Stimulated activated CD8-positive, alpha-beta memory T cell treated with anti-CD3 and anti-CD28 coated beads, Interleukin-7, amount 100 ng/mL, for 1 hour (primary cell): ENCODE measurements at places on chromosomes 2 and 18.

DNA sequence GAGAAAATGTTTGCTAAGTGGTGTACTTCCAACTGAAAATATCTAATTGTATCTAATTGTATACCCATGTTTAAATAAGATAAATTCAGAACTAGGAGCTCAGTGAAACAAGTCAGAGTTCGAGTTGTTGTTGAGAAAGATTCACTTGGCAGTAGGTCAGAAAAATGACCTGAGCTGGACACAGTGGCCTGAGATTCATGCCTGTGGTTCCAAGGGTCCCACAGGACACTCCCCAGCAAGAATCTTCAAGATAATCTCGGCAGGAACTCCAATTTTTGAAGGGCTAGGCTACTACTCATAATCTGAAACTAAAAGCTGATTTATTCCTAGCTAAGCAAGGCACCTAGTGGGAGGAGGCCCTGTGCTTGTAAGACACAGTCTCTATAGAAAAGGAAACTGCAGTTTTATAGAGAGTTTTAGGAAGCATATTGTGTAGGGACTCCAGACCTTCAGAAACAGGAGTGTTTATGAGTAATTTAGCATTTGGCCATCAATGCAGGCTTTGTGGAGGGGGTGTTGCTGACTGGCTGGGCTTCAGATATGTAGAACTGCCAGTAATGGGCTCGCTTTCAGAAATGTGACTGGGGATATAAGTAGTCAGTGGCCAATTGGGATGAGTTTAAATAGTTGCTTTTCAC, 43.2 kb downstream of the SP140 start:
- DNase-seq = no peak

GRCh38 chr2:705971-706511, 28.8 kb upstream of the TMEM18 start:
- DNase-seq = no peak

GRCh38 chr2:240786871-240787311, 33.1 kb downstream of the KIF1A start:
- DNase-seq = no peak

DNA sequence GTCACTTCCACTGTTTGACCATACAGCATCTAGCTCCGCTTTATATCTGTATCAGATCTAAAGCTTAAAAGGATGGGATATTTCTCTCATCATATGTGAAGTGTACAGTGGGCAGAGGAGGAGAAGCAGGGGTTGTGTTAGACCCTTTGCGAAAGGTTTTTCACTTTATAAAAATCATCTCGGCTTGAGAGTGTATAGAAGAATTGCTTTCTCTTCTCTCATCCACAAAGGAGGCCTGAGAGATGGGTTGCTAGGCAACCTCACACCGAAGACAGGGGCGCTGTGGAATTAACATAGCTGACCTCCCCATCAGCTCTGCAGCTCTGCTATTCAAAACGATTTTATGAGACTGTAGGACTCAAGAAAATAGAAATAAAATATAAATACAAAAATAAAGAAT, 70.2 kb upstream of the GALNT3 start:
- DNase-seq = no peak

DNA sequence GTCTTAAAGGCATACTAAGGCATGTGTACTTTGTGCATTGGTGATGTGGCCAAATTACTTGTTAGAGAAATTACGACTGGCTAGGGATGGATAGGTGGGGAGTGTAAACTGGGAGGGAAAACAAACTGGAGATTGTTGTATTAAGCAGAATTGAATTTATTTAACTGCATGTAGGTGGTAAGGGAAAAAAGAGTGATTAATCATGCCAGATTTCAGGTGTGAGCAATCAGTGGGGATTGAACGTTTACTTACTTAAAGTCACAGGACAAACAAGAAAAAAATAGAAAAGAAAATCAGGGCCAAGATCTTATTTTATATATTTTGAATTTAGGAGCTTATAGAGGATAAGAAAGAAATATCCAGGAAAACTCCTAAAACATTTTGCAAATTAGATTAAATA, 88.6 kb downstream of the GULP1 start:
- DNase-seq = no peak

DNA sequence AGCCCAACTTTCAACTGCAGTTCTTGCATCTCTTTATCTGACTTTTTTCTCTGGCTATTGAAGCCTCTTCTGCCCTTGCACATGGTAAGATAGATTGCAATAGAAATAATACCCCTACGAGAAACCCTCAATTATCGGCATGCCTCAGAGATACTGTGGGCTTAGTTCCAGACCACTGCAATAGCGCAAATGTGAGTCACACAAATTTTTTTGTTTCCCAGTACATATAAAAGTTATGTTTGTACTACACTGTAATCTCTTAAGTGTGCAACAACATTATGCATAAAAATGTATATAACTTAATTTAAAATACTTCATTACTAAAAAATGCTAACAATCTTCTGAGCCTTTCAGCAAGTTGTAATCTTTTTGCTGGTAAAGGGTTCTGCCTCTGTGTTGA, 124.7 kb downstream of the PDE1A start:
- DNase-seq = no peak

DNA sequence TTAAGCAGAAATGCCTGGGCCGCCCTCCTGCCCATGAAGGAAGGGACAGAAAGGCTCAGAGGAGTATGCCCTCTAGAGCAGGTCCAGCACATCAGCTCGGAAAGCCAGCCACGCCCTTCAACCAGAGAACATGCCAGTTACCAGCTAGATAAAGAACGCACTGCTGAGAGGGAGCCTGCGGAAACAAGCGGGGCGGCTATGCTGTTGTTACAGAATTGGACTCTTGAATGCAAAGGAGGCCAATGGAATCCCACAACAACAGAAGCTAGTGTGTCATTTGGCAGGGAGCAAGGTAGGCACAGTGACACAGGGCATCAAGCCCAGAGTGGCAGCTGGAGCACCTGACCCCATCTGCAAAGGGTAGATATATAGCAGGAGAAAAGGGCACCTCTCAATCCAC, 242.9 kb upstream of the ID2 start:
- no peak for DNase-seq

GRCh38 chr2:42944779-42945415, 152.5 kb upstream of the HAAO start:
- DNase-seq = no peak

GRCh38 chr2:201833781-201834180, 27.4 kb downstream of the CDK15 start:
- no peak for DNase-seq

GRCh38 chr18:3690764-3691066, 240.7 kb downstream of the TGIF1 start:
- DNase-seq = no peak

GRCh38 chr2:69693775-69694450, 48.0 kb upstream of the ANXA4 start:
- DNase-seq = no peak

GRCh38 chr2:232328516-232329460, 49.8 kb upstream of the ALPP start:
- no peak for DNase-seq

GRCh38 chr2:204250692-204251091, 294.6 kb upstream of the PARD3B start:
- no peak for DNase-seq

DNA sequence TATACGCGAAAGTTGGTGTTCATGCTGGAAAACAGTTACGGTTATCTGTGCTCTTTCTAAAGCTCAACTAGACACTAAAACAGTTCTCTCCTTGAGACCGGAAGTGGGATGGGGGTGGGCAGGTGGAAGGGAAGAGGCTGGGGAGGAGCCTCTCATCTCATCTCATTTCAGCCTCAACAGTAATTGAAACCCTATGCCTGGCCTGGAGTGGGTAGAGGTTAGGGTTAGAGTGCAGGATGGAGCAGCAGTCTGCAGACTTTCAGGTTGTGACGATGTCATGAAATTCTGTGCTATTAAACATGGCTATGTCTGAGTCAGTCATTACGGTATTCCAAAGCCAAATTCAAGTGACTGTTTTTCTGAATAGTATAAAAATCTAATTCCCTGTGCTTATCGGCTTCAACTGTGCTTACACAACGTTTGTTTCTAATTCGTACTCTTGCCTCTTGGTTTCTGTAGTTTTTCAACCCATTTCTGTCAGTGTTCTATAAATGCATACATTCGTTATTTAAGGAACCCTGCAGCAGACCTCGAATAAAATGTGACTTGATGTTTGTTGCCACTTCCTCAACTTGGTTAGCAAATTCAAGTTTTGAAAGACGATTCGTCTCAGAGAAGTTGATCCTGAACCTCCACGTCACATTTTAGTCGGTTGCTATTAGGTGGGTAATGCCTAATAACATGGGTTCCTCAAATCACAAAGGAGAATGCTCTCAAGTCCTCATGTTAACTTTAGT, 75.8 kb upstream of the TCF7L1 start:
- DNase-seq = no peak

GRCh38 chr18:25305584-25305983, 46.4 kb downstream of the ZNF521 start:
- DNase-seq = no peak

GRCh38 chr2:119387381-119388129, 20.8 kb downstream of the DBI start:
- DNase-seq = no peak

DNA sequence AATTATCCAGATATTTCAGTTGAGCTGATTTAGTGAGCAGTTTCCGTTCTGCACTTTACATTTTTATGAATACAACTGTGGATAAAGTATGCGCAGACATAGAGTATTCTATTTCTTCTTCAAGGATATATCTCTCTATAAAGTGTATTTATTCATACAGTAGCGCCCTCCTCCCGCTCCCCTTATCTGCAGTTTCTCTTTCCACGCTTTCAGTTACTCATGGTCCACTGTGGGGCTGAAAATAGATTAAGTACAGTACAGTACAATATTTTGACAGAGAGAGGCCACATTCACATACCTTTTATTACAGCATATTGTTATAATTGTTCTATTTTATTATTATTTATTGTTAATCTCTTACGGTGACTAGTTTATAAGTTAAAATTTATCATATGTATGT, 19.7 kb upstream of the FHL2 start:
- no peak for DNase-seq

DNA sequence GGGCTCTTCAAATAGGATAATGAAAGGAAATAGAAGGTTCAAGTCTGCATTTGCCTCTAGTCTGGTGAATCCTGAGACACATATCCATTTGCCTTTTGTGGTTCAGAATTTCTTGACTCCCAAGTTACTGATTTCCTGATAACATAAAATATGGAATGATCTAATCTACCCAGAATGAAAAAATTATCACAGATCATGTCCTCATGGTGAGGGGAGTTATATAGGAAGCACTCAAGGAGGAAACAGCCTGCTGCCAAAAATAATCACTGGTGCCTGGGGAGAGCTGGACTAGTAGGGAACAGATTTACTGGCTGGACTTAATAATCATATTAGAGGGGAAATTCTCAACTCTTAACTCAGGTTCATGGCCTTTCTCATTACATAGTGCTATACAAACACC, 95.5 kb upstream of the STK17B start:
- no peak for DNase-seq

DNA sequence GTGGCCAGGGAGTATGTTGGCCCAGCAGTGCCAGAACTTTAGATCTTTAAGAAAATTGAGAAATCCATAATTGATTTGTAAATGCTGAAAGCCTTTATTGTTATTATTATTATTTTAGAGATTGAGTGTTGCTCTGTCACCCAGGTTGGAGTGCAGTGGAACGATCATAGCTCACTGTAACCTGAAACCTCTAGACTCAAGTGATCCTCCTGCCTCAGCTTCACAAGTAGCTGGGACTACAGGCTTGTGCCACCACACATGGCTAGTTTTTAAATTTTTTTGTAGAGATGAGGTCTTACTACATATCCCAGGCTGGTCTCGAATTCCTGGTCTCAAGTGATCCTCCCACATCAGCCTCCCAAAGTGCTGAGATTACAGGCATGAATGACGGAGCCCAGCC, 143.2 kb upstream of the CCDC68 start:
- DNase-seq = no peak

- no peak for DNase-seq
These were observed 784.1 kb upstream of the FANCL start for GRCh38 chr2:59025157-59025757.

DNA sequence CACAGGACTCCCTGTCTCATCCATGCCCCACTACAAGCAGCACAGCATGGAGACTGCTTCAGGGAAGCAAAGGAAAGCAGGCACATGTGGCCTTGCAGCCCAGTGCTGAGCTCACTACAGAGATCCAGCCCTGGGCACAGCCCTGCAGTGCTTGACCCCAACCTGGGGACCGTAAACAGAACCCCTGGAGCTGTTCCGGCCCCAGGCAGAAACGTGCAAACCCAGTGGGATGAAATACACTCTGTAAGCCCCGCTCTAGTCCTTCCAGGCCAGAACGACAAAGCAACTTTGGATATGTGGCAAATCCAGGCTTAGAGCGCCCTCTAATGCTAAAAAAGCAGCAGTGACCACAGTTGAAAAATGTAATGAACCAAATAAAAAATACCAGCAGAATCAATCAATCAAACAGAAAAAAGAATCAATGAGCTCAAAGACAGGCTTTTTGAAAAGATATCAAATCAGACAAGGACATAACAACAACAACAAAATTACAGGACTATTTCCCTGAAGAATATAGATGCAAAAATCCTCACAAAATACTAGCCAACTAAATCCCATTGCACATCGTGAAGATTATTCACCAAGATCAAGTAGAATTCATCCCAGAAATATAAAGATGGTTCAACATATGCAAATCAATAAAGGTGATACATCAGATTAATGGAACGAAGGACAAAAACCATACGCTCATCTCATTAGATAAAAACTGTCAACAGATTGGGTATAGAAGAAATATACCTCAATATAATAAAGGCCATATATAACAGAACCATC, 45.6 kb downstream of the ZNF519 start:
- no peak for DNase-seq

- DNase-seq = no peak
These were observed 37.0 kb downstream of the STK39 start for GRCh38 chr2:168210216-168210894.
